ENCODE measurements at places on chromosomes 16 and 17.

DNA sequence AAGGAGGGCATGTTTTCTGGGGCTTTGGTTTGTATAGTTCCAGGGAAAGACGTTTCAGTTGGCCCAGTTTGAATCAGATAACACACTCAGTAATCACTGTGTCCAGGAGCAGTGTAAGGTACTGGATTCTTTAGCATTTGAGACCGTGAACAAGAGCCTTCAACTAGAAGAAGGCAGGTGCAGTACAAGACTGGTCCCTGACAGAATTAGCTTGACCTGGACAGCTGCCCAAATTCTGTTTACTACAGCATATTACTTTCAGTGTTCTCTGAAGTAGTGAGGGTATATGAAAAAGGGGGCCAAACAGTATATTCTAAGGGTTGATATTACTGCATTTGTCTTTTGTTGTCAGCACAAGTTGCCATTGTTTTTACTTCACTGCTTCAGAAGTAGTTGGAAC is 81.3 kb downstream of the COX10 start:
- no peak for DNase-seq

DNA sequence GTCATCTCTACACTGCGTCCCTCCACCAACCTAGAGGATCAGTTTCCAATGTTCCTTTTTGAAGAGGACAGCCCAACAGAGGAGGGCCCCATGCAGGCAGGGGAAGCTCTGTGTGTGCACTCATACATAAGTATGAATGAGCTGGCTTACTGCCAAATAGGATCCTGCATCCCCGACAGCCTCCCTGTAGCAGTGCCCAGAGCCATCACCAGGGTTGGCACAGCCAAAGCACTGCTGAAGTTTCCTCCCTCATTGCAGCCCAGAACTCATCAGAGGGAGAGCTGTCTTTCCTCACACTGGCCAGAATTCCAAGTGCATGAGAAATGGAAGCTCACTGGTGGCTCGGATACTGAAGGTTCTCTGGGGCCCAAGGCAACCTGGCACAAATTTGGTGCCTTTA is 114.4 kb downstream of the ASIC2 start:
- no peak for DNase-seq

DNA sequence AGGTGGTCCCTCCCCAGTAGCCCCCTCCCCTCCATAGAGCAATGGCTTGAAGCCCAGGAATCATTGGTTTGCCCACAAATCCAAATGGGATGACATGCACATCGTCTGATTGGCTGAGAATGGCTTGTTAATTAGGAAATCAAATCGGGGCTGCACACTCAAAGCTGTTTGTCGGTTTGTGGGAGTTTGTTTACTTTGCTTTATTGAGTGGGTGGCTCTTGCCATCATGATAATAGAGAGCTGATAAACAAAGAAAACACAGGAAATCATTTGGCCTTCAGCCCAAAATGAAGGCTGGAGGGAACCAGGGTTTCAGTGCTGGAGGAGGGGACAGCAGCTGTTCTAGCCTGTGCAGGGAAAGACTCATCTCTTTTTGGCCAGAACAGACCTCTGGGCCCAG is 316.3 kb downstream of the CBLN1 start:
- no peak for DNase-seq

DNA sequence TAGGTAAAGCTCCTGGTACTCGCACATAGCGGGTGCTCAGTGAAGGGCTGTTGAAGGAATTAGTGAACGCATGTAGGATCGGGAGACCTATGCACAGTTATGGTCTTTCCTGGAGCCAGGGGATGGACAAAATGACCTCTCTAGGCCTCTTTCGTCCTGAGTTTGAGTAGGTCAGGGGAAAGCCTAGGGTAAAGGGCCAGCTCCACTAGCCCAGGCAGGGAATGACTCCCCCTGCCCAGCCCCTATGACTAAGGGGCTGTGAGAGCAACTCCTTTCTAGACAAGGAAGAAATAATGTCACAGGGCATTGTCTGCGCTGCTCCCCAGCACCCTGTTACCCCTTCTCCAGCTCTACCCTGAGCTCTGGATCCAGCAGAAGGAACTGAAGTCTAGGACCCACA is 24.6 kb upstream of the FMNL1 start:
- DNase-seq = no peak

GRCh38 chr17:5211458-5211857 is 19.8 kb upstream of the ZNF594 start:
- no peak for DNase-seq

GRCh38 chr17:42519546-42520491 is 16.2 kb upstream of the NAGLU start:
- DNase-seq = no peak

DNA sequence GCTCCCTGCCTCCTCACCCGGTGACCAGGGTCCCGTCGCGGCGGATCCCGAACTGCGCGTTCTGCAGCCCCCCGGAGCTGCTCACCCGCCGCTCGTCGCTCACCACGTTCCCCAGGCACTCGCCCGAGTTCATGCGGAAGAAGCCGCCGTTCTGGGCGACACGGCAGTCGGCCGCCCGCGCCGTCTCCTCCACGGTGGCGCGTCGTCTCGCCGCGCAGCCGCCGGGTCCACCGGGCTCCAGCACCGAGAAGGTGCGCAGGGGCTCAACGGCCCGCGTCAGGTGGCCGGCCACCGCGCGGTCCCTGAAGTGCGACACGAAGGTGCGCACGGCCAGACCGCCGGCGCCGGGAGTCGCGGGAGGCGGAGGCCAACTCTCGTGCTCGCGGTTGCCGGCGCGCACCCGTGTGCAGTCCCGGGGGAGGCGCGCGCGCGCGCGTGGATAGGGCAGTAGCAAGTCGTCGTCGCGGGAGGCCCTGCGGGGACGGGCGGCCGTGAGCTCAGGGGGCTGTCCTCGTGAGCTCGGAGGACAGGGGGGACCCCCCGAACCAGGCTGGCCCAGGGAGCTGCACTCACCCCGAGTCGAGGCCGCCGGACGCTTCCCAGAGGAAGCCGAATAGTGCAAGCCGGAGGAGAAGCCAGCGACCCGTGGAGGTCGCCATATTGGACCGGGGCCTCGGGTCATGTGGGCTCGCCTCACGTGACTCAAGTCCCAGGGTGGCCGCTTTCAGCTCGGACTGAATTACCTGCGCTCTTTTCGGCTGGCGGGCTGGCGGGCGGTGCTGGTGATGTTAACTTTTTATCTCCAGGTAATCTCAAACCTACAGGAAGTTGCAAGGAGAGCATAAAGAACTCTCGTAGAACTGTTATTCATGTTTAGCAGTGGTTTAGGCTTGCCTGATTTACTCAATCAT is at the start of gene NAGPA:
Gene NAGPA, minus strand, starts transcription at position 680 of the 911 bp plus-strand sequence. Its CDS starts 21 bp downstream, at position 659.
- peak; percentile 66 for DNase-seq

- DNase-seq = no peak
Measured at GRCh38 chr17:32302037-32302436, 36.4 kb downstream of the RHBDL3 start.

DNA sequence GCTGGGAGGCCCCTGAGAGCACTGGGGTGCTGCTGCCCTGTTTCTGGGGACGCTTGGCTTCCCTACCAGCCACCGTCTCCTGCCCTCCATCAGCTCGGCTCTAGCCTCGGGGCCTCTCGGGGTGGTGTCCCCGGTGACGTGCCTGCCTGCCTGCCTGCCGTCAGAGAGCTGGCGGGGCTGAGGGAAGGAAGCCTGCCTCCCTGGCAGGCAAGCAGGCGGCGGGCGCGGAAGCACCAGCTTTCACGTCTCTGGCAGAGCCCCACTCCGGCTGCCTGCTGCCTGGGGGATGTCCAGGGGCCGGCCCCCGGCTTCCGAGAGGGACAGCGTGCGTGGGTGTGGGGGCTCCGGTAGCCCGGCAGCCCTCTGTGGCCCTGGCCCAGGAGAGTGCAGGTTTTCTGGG is 9.3 kb downstream of the CENPX start:
- DNase-seq = no peak

DNA sequence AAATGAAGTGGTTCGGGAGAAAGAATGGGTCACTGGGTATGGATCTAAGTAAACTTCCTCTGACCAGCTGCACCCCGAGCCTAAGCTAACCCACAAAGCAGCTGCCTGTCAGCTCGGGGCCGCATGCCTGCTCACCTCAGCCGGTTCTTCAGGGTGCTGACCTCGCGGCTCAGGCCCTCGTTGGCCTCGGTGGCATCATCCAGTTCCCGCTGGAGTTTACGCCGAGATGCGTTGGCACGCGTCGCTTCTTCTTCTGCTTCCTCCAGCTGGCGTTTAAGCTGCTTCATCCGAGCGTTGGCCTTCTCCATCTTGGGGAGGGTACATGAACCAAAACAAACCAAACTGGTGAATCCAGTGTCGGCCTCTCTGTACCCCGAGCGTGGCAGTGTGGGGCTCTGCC is 41.1 kb downstream of the NDEL1 start:
- no peak for DNase-seq

DNA sequence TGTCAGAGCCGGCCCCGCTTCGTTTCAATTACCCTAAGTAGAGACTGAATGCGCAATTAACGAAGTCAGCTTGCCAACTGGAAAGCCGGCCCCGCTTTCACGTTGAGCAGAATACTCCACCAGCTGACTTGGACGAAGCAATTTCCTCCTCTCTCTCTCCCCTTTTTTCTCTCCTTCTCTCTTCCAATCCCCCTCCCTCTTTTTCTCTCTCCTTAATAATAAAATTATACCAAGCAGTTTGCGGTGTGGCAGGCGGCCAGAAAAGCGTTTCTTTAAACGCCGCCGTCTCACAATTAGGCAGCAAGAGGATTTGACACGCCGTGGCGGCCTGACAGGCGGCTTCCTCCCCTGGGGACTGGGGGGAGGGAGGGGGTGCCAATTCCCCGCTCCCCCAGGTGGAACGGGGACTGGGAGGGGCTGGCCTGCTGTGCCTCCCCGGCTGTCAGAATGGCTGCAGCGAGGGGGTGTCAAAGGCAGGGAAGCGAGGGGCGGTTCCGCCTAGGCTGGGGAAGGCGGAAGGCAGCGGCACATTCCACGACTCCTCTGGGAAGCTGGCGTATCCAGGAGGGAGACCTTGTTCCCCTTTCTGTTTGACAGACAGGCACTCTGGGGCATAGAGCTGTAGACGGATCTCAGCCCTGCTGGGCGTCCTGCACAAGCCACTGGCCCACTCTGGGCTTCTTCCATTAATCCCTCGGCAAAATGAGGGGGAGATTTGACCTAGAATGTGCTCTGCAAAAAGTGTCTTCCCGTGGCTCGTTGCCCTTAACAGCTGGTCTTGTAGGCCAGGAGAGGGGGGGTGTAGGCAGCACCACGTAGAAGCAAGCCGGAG is 52.7 kb downstream of the SREBF1 start:
- DNase-seq = no peak

DNA sequence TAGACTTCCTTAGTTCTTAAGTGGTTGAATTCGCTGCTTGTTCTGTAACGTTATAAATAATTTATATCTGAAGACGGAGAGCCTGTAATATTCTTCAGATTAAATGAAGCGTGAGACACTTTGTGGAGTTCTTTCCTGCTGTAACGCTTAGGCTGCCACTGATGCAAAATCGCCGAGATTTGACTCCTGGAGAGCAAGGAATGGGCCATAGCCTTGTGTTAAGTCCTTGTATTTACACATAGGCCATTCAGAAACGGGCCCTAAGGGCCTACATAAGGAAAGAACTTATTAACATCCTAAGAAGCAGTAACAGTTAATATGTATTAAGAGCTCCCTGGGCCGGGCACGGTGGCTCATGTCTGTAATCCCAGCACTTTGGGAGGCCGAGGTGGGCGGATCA is 936 bp downstream of the EMC6 start:
- DNase-seq = no peak

DNA sequence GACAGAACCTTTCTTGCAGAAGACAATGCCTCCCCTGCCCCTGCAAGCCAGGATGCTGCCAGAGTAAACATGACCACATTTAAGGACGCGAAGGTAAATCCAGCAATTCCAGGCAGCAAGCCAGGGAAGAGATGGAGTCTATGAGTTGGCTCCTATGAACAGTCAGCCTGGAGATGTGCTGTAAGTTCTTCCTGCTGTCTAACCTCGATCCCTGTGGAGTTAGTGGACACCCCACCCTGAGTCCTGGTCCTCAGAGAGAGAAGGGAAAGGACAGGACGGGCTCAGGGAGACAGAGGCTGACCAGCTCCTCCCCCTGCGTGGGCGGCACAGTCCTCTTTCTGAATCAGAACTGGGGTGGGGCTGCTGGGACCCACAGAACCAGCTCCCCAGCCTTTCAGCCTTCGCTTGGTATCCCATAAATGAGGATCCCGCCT is 24.9 kb downstream of the CDC42EP4 start:
- no peak for DNase-seq

DNA sequence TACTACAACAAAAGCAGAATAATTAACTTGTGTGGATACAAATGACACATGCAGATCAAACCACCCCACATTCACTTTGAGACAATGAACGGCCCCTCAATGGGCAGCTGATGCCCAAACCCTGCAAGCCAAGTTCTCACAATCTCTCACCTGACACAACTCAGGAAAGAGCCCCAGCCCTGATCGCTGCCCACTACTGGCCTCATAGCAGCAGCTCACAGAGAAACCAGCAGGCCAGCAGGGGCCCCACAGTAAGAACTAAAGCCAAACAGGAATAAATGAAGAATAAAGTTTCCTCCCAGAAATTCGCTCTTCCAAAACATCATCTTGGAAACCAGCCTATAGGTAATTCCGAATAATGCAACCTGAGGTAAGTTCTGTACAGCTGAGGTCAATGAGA is 7.7 kb downstream of the AKTIP start:
- no peak for DNase-seq

GRCh38 chr16:86398622-86399021 is 111.7 kb upstream of the FOXF1 start:
- DNase-seq = no peak

DNA sequence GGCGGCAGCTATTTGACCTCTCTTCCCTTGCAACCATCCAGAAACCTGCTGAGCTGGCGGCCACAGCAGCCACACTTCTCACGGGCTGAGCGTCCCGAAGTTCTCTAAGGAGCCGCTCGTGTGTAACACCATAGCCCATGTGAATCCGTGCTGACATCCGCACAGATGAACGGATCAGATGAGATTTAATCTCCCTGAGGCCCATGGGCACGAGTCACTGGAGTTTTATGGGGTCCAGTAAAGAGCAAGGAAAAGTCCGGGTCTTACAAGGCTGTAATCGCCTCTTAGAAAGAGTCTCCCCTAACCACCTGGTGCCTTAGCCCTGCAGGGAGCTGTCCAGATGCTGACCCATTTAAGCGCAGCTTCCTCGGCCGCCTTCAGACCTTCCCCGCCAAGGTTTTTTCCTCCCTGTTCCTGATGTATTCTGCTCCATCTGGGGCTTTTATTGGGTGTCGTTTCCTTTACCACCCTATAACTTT is 5.5 kb upstream of the CACNG5 start:
- DNase-seq = no peak

DNA sequence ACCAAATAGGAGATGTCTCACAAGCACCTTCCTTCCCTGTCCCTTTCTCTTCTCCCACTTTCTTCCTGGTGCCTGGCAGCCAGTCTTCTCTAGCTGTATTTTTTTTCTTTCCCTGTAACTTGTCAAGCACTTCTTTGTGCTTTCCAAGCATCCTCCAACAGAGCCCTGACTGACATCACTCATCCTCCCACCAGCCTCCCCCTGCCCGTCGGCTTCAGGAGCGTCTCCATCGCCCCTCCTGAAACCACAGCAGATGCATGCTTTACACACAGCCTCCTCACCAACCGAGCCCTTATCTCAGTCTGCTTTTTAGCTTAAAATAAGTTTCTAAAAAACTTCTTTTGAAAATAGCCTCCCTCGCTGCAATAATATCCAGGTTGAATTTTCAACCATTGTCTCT is 268.7 kb upstream of the CDH5 start:
- DNase-seq = no peak

Data from stimulated activated CD4-positive, alpha-beta T cell treated with anti-CD3 and anti-CD28 coated beads, Interleukin-15, amount 100 ng/mL, for 48 hours (primary cell).